ENCODE measurements at places on chromosomes 16 and 17.

DNA sequence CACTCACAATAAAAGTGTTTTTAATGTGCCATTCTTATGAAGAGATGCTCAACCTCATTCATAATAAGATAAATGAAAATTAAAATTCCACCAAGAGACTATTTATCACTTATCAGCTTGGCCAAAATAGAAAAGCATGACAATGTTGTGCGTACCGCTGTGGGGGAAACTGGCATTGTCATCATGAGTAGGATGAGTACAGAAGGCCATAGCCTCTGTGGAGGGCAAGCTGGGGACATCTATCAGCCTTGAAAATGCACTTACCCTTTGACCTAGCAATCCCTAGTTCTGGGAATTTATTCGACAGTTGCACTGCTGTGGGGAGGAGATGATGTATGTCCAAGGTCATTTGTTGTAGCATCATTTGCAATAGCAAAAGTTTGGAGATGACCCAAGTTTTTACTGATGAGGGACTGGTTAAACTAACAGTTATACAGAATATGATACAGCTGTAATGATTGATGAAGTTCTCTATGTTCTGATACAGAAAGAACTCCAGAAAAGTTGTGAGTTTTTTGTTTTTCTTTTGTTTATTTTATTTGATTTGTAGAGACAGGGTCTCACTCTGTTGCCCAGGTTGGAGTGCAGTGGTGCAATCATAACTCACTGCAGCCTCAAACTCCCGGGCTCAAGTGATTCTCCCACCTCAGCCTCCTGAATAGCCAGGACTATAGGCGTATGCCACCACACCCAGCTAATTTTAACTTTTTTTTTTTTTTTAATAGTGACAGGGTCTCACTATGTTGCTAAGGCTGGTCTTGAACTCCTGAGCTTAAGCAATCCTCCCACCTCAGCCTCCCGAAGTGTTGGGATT lies 13.7 kb upstream of the PRKCB start:
- DNase-seq = no peak

DNA sequence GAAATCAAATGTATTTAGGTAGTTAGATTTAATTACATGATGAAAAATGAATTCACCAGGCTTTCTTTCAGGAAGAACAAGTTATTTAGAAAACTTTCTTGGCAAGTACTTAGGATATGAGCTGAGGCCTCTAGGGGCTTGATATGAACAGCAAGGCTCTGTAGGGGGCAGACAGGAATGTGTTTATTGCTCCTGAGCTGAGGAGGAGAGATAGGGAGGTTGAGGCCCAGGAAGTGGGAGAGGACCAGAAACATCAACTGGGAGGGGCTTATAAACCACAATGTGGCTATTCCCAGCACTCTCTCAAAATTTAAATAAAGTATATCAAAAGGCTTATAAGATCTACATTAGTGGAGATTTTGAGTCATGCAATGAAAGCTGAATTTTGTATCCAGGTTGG lies 154.0 kb upstream of the MAF start:
- DNase-seq = no peak

DNA sequence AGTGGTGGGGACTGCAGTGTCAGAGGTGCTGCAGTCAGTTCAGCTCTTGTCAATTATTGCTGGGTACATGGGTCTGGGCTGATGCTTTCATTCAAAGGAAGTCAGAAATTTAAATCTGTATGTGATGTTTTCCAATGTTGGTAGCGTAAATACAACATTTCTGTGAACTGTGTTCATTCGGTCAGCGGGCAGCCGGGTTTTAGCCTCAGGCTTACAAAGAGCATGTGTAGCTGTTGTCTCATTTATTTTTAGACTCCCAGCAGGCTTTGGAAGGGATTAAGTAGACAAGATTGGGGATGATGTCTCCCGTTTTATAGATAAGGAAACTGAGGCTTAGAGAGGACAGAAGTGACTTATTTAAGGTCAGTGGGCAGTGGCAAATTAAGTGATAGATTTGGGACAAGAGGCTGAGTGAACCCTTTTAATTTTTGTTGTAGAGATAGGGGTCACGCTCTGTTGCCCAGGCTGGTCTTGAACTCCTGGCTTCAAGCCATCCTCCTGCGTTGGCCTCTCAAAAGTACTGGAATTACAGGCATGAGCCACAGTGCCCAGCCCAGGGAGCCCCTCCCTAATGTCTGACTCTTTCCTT lies 8.1 kb downstream of the AQP8 start:
- no peak for DNase-seq

DNA sequence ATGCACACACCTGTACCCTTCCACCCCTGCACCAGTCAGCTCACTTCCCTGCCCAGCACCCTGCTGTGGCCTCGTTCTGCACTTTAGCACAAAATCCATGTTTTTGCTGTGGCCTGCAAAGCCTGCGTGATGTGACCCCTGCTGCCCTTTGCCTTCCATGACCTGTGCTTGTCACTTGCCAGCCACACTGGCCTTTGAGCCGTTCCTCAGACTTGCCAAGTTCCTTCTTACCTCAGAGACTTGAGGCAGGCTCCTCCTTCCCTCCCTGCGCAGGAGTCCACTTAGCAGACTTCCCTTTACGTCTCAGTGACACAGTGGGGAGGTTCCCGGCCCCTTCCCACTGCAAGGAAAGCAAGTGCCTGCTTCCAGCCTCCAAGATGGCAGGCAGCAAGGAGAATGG lies 134.7 kb downstream of the SNX29 start:
- DNase-seq = no peak

DNA sequence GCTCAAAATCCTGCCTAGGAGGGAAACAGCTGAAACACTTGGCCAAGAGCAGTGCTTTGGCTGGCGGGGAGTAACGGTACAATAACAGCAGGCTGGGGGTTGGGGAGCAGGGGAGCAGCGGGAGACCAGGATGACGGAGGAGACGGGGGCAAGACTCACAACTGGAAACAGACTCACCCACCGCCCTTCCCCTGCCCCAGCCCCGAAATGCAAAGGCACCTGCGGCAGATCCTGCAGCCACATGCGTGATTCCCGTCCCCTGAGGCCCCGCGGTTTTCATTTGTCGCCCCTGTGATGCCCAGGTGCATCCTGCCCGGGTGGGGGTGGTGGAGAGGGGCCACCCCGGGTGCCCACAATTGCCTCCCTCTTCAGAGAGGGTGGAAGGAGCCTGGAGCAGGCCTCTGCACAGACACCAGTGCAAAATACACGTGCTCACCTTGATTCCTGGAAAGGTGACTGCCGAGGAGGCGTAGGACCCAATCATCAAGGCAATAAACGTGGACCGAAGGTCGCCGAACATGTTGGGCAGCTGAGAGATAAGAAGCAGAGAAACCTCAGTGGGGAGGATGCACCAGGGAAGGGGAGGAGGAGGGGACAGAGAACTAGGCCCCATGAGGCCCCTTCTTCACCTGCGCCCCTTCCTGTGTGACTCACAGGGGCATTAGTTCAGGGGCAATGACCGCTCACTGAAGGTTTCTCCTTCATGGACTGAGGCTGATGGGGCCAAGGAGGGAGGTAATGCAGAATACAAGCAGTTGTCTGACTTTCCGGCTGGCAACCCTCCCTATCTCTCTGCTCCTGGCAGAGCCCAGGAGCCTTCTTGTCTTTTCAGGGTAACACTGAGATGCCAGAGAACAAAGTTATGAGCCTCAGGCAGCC lies 30.4 kb upstream of the PITPNA start:
- DNase-seq = peak; percentile 82

DNA sequence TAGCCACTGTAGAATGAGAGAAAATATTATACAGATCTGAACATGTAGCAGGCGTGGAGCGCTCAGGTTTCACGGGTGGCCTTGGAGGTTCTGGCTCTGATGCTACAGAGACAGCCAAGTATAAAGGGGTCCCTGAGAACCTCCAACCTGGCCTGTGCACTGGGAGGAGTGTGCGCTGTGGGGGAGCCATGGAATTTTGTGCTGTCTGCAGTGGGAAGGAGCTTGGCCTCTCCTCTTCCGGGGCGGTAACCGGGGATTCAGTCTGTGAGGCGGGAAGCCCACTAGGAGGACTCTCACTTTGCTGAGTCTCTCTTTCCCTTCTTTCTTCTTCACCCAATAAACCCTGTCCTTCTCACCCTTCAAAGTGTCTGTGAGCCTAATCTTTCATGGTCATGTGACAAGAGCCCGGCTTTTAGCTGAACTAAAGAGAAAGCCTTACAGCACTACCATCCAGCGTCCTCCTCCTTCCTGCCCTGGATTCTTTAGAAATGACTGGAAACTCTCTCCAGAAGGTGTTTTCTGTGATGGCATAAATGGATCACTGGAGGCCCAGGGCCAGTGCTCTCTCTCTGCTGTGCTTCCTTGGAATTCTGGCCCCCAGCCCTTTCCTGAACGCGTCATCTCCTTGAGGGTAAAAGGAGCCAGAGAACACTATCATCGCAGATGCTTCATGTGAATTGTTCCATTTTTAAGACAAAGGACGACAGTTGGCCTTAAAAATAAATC lies 232.1 kb upstream of the CACNG5 start:
- no peak for DNase-seq

GRCh38 chr17:40480501-40481003 lies 20.9 kb downstream of the TNS4 start:
- no peak for DNase-seq

DNA sequence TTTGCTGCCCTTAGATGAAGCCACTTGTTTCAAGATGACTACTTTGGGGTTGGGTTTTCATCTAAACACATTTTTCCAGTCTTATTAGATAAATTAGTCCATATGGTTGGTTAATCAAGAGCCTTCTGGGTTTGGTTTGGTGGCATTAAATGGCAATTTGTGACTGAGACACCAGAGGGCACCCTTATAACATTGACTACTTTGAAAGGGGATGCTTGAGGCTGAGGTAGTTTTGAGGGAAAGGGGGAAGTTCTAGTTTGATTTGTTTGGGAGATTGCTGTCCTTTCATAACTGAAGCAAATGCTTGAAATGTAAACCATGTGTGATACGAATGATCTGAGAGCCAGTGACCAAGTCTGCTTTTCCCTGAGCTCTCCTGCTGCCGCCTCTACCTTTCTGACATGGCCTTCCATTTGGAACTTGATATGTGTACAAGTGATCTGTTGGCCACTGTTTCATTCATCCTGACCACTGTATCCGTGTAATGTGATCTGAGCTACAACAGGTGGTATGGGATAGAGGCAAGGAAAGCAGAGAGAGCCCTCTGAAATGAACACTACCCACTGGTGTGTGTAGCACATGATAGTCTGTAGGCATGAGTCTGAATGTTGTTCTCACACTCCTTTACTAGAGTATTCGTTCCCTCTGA lies 5.8 kb upstream of the RARA start:
- DNase-seq = peak; percentile 79

DNA sequence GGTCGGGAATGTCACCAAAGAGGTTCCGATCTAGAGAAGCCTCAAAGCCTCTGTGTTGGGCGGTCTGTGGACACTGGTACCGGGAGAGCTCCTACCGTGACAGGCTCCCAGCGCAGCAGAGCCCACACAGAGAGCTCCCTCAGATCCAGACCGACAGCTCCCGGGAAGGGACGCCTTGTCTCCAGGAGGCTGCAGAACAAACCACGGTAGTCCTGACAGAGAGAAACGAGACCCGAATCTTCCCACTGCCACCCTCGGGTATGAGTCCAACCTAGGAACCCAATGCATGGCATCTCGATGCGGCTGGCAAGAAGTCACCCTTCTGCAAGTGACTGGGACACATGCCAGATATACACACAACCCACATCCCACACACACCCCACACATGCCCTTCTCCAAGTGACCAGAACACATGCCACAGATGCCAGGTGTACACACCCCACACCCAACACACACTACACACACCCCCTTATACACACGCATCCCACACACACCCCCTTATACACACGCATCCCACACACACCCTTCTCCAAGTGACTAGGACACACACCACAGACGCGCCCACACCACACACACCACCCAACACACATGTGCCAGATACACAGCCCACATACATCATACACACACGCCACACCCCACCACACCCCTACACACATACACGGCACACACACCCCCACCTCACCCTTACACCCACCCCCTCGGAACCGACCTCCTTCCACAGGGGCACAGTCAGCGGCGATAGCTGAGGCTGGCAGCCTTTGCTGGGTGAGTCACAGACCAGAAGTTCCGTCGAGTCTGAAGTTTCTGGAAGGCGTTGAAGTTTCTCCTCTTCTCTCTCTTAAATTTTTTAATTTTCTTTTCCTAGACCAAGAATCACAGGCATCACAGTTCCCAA lies 15.9 kb upstream of the CYTH1 start:
- DNase-seq = no peak

DNA sequence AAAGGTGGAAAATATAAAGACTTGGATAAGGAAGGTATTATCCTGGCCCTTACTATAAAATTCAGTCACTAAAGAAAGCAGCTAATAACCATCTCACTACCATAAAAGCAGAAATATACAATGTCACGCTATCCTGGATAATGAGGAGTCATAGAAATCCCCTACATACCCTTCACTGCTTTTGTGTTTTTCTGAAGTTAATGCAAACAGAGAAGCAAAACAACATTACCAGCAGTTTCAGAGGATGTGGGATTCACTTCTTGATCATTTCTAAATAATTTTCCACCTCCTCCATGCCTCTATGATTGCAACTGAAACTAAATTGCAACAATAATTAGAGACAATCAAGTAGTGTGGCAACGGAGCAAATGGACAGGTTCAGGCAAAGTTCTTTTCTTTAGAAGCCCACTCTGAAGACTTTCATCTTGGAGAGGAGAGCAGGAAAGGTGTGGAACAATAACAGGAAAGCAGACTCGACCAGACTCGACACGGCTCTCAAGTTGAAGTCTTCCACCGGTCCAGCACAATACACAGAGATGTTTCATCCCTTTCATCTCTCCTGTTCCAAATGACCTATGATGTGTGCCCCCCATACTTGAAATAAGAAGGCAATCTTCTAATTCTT lies 10.2 kb downstream of the CYTH1 start:
- DNase-seq = peak; percentile 40

DNA sequence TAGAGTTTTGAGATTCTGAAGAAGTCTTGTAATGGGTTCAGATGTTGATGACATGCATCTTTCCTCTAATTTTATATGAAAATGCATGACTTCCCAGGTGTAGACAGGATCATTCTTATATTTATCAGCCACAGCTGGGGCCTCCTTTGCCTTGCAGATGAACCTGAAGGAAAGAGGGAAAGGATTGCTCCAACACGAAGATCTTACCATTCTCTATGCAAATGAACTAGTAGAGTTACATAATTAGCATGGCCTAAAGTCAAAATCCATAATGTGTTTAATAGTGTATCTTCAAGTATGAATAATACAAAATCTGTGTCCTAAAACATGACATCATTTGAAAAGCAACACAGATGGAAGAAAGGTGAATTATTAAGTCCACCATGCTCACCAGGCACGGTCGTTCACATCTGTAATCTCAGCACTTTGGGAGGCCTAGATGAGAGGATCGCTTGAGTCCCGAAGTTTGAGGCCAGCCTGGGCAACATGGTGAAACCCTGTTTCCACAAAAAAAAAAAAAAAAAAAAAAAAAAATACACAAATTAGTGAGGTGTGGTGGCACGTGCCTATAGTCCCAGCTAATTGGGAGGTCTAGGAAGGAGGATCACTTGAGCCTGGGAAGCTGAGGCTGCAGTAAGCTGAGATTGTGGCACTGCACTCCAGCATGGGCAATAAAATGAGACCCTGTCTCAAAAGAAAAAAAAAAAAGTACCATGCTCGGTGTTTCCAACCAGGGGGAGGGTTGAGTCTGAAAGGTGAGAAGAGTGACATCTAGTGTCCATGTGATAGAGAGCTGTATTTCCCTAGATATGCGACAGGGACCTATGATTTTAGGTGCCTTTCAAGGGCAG lies 6.3 kb downstream of the VWA3A start:
- peak; percentile 88 for DNase-seq

All from NAMALWA (cell line).